Uterus (tissue), 4 donors: ENCODE measurements at places on chromosomes 5 and 9. TPM values are rescaled to one million over a fixed set of nuclear protein-coding genes. Genes with fewer than 3 reads are reported as not detected.

CERCAM gene
- 25.1 TPM for total RNA-seq

DNA sequence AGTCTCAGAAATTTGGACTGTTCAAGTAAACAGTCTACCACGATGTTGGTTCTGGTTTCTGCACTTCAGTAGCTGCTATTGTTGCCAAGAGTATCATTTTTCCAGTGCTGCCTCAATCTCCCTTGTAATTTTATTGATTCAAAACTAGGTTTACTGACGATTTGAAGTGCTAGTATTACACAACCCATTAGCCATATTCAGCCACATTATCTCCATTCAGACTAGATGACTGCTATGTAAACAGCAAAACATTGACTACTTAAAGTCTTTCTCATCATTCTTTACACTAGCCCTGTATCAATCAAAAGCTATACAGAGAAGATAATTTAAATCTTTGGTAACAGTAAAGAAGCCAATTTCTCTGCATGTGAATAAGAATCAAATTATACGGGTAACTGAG, 102.0 kb upstream of the TSLP start:
- no peak overlapping the region for H3K4me3 ChIP-seq
- no peaks in the 10 kb centered on the region for H3K36me3 ChIP-seq
- no peak for DNase-seq
- no peaks in the 10 kb centered on the region for H3K27me3 ChIP-seq
- no peak overlapping the region for H3K27ac ChIP-seq
- no peaks in the 10 kb centered on the region for H3K4me1 ChIP-seq

IL11RA gene
- 74.3 TPM for total RNA-seq

PDZD2 gene
- 6.4 TPM for total RNA-seq

DNA sequence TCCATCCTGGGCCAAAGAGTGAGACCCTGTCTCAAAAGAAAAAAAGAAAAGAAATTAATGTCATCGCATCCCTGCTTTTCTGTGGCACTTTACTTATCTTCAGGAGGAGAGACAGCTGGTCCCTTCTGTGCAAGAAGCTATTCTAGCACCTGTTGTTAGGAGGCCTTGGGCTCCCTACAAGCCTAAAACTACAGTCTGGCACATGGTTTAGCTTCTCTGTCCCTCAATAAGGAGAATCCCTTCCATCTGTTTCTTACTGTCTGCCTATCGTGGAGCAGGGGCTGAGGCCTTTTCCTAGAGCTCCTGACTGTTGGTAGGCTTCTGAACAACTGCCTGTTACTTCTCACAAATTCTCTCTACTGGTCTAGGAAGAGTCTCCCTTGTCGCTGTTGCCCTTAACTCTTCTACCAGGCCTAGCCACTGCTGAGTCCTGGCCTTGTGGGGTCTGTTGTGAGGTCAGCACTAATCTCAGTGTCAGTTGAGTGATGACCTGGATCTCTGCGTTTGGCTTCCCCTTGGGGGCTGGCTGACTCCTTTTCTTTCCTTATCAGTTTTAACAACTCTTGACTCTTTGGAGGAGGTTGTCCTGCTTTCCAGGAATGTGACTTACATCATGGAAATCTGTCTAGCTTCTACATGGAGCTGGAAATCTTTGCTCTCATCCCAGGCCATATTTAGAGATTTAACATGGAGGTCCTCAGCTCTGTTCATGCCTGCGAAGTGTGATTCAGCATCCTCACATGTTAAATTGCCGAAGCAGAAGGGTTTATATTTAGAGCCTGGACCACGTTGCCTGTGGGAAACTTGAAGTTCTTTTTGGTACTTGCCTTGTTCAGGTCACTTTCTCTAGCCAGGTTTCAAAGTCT, 5.7 kb upstream of the GARNL3 start:
- no peaks in the 10 kb centered on the region for H3K4me1 ChIP-seq
- peak overlapping the region; percentile 75 for H3K27ac ChIP-seq
- H3K36me3 ChIP-seq = no peaks in the 10 kb centered on the region
- peak; percentile 28 for DNase-seq
- H3K27me3 ChIP-seq = no peaks in the 10 kb centered on the region
- H3K4me3 ChIP-seq = no peak overlapping the region
